HT1080 (cell line): ENCODE measurements at places on chromosomes 3 and 15.

DNA sequence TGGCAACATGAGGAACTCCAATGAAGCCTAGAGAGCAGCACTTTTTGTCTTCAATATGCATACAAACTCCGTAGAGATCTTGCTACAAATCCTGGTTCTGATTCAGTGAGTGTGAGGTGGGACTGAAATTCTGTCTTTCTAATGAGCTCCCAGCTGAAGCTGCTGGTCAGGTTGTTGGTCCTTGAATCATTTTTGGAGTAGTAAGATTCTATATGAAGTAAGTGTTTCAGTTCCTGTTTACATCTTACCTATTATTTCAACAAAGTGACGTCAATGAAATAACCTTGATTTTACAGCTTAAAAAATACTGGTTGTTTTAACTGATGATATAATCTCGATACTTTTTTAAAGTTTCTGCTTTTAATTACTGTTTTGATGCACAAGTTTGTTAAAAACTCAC is 33.9 kb downstream of the SHQ1 start:
- no peak for DNase-seq

- DNase-seq = no peak
Observed at GRCh38 chr3:109225516-109225915, 89.0 kb downstream of the C3orf85 start.

DNA sequence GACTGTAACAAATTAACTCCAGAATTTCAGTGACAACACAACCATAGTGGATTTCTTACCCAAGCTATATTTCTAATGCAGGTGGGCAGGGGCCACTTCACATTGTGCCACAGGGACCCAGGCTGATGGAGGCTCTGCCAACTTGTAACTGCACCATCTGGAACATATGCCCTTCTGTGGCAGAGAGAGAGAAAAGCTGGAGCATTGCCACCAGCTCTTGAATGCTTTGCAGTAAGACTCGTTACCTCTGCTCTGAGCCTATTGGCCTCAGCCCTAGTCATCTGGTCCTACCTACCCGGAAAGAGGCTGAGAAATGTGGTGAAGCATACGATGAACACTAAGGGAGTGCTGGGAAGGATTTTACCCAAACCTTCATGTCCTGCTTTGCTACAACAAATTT is 587.1 kb downstream of the ZNF385D start:
- no peak for DNase-seq

DNA sequence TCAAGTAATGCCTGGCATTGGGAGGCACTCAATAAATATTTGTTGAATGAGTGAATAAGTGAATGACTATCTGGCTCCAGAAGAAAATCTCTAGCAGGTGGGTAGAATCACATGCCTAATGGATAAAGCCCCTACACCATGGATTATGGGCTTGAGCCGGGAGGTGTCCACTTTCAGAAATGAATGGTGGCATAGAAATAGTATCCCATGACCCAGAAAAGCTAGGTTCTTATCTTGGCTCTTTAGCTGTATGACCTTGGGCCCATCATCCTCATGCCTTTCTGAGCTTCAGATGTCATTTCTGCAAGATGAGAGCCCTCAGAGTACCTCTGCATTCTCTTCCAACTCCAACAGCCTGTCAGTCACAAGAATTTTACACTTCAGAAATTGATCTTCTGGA is 37.3 kb upstream of the TNIK start:
- DNase-seq = no peak
